ENCODE measurements at places on chromosomes 7 and 10. TPM values are rescaled to one million over a fixed set of nuclear protein-coding genes. Genes with fewer than 3 reads are reported as not detected.

- DNase-seq, result no peak
Observed at GRCh38 chr10:11876324-11876723, 53.2 kb downstream of the PROSER2 start.

DNA sequence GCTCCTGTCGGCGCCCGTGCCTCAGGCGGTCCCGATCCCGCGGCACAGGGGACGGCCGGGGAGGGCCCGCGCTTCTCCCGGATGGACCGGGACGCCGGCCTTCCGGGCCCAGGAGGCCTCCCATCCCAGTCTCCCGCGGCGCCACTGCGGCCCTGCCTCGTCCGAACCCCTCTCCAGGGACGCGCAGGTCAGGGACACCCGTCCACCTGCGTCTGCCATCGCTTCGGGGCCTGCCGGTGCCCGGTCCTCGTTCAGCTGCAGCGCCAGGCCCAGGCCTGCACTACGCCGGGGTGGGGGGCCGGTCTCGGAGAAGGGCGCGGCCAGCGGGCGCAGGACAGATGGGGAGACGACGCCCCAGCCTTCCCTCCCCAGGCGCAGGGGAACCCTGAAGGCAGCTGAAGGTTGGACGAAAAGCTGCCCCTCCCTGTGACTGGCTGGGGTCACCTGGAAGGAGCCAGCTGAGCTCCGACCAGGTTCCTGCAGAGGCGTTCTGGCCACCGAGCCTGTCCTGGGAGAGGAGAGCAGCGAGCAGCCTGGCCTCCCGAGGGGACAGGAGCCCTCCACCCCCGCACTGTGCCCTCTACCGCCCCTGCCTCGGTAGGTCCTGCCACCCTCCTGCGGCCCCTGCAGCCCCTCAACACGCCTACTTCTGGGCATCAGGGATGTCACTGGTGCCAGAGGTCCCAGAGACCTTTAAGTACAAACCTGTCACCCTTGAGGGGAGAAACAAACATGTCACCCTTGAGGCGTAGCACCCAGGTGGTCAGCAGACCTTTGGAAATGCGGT lies 84.3 kb downstream of the LANCL2 start:
- DNase-seq, result no peak

DNA sequence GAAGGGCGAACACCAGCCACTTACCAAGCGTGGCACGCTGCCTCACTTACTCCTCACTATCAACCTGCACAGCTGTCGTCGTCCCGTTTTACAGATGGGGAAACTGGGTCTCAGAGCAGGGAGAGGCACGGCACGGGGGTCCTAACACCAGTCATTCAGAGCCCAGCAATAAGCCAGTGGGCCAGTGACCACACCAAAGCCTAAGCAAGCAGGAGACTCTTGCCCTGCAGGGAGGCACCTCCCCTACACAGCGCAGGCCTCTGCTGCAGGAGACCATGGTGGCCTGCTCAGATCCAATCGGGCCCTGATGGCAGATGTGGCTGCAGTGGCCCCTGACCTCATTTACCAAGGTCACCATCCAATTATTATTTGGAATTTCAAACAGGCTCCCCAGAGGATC lies 4.8 kb downstream of the SLIT1 start:
- DNase-seq, result no peak

- no peak for DNase-seq
Observed at GRCh38 chr7:3089493-3089892, 45.8 kb upstream of the CARD11 start.

SORBS1 gene
- total RNA-seq, result 4.2 TPM

GRCh38 chr10:6119423-6119822 lies 30.6 kb downstream of the RBM17 start:
- DNase-seq, result no peak

INA gene
- 4.3 TPM for total RNA-seq

DNA sequence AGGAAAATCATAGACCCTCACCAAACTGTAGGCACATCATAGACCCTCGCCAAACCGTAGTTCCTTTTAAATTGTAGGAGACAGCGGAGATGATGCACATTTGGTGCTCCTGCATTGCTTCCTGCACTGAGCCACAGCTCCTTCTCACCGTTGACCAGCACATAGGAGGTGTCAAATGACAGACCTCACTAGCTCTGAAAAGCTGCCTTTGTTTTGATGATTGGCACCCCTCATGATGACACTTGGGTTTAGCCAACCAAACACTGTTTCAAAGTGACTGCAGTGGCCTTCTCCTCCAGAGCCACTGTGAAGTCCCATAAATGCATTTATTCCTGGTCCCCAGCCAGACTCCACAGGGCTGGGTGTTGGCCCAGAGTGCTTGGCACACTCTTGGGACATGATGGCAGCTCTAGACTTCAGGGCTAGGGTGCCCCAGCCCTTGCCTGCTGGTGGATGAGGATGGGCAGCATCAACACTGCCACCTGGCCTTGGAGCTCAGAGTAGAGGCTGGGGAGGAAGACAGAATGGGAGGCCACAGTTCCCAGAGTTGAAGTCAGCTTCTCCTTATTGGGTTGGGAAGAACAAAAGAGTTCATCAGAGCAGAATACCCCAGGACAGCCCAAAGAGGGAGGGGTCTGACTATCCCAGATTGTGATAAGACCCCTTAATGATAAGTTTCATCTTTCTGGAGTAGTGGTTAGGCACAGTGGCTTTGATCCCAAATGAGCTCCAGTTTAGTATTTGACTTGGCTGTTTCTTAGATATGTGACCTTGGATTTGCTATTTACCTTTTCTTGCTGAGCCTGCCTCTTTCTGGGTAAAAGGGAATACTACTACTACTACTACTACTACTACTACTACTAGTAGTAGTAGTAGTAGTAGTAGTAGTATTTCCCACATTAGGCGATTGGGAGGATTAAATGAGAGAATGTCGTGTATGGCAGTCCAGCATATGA lies 75.3 kb downstream of the MTPN start:
- no peak for DNase-seq

GRCh38 chr10:86682675-86683074 lies 14.4 kb downstream of the LDB3 start:
- DNase-seq, result no peak

DNA sequence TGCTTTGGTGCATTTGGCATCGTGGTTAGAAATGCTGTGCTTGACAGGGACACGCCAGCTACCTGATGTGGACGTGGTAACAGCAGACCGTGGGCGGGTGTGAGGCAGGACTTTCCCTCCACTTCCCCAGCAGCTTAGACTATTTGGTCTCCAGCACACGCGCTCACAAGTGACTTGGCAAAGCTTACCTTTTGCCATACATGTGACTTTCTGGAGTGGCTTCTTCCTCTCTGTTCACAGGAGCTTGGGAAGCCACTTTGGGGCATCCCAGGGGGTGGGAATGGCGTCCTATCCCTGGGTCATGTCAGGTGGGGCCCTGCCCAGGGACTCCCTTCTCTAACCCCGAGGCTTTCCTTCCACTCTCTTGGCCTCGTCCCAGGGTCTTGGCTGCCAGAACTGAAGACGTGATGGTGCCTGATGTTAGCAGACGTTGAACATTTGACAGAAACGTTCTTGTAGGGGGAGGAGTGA lies 228.7 kb upstream of the KLF6 start:
- no peak for DNase-seq

SFTPD gene
- total RNA-seq, result not detected

DNA sequence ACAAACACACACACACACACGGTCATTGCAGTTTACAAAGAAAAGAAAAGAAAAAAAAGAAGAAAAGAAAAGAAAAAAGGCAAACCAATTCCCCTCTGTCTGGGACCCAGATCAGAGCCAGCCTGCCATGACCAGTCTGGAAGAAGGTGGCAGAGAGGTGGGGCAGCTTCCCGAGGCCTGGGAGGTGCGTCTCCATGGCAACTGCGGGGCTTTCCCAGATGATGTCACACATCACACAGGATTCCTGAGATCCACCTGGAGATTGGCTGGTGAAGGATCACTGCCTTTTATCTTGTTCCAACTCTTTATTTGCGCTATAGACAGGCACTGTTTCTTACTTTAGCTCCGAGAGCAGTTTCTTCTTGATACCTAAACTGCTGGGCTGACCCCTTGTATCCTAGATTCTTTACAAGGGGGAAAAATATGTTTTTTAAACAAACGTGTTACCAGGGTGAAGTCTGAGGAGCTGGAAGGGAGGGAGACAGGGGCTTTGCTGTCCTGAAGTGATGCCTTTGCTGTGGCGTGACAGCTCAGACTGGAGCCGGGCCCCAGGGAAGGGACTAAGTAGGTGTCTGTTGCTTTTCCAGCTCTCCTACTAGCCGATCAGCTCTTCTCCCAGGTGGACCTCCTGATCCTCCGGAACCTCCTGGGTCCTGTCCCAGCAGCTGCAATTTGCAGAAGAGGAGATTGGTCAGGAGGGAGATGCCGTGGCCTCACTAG lies 298.5 kb downstream of the KLF6 start:
- no peak for DNase-seq

DNA sequence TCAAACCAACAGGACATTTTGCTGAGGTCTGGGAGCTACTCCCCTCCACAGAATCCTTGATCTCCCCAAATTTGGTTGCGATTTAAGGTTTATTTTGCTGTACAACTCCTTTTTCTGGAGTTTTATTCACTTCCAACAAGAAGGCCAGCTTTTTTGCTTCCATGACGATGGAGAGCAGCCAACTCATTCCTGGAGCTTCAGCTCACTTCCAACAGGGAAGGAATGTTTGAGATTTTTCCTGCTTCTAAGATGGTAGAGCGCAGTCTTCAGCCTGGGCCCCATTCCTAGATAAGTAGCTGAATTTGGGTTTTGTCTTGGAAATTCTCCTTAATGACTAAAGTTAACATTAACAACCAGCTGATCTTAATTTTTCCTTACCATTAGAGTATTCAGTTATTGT lies 30.9 kb upstream of the CREB3L2 start:
- DNase-seq, result no peak

PRKG1 gene
- total RNA-seq, result 1.6 TPM

- no peak for DNase-seq
Observed at GRCh38 chr10:132655735-132656134, 118.1 kb downstream of the INPP5A start.

DNA sequence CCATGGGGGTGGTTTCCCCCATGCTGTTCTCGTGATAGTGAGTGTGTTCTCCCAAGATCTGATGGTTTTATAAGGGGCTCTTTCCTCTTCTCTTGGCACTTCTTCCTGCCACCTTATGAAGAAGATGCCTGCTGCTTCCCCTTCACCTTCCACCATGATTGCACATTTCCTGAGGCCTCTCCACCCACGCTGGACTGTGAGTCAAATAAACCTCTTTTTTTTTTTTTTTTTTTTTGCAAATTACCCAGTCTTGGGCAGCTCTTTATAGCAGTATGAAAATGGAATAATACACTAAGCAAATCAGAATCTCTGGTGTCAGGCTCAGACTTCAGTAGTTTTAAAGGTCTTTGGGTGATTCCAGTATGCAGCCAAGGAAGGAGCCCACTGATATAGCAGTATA lies 28.2 kb downstream of the TAS2R41 start:
- no peak for DNase-seq

SFTPA1 gene
- not detected for total RNA-seq

PTPN20 gene
- total RNA-seq, result 0.39 TPM

ENTPD1 gene
- total RNA-seq, result 30.3 TPM

SPOCK2 gene
- total RNA-seq, result 3.9 TPM

DNA sequence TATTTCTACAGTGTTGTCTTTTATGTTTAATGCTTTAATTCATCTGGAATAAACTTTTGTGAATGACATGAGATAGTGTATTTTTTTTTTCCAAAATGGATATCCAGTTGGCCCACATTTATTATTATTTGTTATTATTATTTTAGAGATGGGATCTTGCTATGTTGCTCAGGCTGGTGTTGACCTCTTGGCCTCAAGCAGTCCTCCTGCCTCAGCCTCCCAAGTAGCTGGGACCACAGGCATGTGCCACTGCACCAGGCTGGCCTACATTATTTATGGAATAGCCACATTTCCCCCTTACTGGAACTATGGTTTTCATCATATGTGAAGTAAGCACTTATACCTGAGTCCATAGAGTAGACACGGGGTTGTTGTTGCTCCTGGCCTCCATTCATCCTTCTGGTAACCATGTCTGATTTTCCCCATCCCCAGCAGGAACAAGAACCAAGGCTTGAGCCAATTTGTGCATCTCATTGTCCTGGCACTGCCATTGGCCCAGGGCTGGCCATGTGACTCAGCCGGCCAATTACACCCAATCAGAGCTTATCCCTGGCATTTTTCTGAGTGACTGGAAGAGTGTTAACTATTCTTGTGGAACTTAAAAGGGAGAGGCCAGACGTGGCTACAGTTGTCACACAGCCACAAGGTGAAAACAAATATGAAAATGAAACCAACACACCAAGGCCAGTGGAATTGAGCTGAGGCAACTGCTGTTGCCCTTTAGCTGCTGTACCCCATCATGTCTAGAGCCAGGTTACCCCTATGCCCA lies 23.1 kb downstream of the PRF1 start:
- DNase-seq, result no peak

CUZD1 gene
- total RNA-seq, result 0.35 TPM

BRAT1 gene
- 42.3 TPM for total RNA-seq

RSPH10B2 gene
- not detected for total RNA-seq

GRCh38 chr7:1114505-1114904 lies 26.6 kb downstream of the GPER1 start:
- no peak for DNase-seq

- DNase-seq, result no peak
Observed at GRCh38 chr10:103602028-103602851, 108.7 kb downstream of the NEURL1 start.

STEAP1B gene
- total RNA-seq, result 16.4 TPM

DNA sequence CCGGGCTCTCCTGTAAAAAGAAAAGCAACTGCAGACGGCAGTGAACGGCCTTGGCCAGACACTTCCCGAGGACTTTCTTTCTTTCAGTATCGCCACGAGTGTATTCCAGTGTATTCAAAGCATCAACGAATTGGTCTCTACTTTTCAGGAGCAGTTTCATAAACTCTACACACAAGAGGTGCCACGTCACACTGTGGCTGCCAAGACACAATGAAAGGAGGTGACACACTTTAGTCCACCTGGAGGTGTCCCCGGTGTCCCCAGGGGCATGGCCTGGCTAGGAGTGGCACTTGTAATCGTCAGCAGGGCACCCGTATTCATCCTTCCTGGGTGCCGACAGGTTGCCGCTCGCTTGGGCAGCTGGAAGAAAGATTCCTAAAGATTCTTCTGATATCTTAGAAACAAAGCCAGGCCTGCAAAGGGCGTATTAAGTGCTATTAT lies 5.0 kb downstream of the TNS3 start:
- DNase-seq, result no peak

DNA sequence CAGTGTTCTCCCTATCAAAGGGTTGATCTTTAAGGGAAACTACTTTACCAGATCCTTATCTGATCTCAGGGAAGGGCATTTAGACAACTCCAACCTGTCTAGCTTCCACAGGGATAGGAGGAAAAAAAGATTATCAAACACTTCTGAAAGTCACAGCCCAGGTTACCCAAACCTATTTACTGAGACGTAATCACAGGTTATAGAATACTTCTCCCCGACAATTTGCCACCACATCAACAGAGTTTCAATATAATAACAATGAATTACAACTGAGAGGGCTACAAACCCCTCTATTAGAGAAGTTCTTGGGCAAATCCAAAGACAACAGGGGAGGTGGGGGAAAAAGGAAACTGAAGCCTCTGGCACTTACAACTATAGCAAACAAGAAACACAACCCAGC lies 26.3 kb downstream of the CFAP70 start:
- DNase-seq, result no peak

- no peak for DNase-seq
Observed at GRCh38 chr7:2919256-2919655, 75.1 kb upstream of the GNA12 start.
